ENCODE measurements at places on chromosomes 5 and 9.

GRCh38 chr9:129178568-129179382 lies 714 bp upstream of the IER5L start:
- no peak for DNase-seq

- no peak for DNase-seq
These were observed 290.4 kb downstream of the CSNK1G3 start for GRCh38 chr5:123802298-123802951.

DNA sequence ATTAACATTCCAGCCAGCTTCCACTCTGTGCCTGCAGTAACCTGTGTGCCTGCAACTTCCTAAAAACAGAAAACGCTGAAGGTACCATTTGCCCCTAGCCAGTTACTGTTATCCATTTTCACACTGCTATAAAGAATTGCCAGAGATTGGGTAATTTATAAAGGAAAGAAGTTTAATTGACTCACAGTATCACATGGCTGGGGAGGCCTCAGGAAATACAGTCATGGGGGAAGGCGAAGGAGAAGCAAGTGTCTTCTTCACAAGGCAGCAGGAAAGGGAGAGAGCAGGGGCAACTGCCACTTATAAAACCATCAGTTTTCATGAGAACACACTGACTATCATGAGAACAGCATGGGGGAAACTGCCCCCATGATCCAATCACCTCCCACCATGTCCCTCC lies 31.2 kb downstream of the PTCD2 start:
- no peak for DNase-seq

- DNase-seq = peak; percentile 80
These were observed 30.0 kb downstream of the TGFBR1 start for GRCh38 chr9:99134893-99135341.

DNA sequence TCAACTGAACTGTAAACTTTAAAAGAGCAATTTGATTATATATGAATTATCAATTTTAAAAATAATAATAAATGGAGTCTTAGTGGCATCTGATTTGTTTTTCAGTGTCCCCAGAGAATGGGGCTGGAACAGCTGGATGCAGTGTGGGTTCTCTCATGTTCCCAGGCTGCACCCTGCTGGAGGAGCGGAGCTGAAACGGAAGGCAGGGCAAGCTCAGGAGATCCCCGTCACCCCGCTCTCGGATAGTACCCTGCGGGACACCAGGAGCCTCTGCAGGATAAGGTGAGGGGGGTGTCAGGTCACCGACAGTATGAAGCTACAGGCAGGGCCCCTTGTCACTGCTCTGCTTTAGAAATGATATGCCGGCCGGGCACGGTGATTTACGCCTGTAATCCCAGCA lies 57.3 kb downstream of the S1PR3 start:
- no peak for DNase-seq

- no peak for DNase-seq
These were observed 34.4 kb downstream of the MACROH2A1 start for GRCh38 chr5:135364421-135365262.

Measured in NCI-H1694 (cell line).